ENCODE measurements at places on chromosomes 11 and 22.

GRCh38 chr22:47381240-47381639 is 618.8 kb downstream of the TBC1D22A start:
- ATAC-seq = no peak

- ATAC-seq = peak; percentile 84
Observed at GRCh38 chr11:78313181-78313795, 104.3 kb downstream of the GAB2 start.

GRCh38 chr11:3738241-3738640 is 59.1 kb downstream of the NUP98 start:
- no peak for ATAC-seq

DNA sequence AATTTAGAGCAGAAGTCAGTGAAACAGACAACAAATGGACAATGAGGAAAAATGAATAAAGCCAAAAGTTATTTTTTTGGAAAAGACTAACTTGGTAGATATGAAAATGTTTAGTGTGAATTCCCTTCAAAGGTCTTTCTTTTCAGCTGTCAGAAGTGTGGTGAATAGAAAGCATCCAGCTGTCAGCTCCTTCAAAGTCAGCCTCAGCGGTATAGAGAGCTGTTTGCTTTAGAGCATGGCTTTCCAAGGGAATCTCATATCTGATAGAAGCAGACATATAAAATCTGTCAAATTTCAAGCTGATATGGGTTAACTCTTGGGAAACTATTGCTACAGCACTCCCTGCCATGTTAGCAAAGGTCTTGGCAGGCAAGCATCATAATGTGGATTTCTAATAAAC is 309.3 kb downstream of the CASP12 start:
- no peak for ATAC-seq

Measured in esophagus mucosa (tissue), 1 donor.